Brain microvascular endothelial cell (primary cell): ENCODE measurements at places on chromosomes 2 and 18.
A peak's percentile ranks its signal among the peaks of the same experiment; 100 is the strongest.

DNA sequence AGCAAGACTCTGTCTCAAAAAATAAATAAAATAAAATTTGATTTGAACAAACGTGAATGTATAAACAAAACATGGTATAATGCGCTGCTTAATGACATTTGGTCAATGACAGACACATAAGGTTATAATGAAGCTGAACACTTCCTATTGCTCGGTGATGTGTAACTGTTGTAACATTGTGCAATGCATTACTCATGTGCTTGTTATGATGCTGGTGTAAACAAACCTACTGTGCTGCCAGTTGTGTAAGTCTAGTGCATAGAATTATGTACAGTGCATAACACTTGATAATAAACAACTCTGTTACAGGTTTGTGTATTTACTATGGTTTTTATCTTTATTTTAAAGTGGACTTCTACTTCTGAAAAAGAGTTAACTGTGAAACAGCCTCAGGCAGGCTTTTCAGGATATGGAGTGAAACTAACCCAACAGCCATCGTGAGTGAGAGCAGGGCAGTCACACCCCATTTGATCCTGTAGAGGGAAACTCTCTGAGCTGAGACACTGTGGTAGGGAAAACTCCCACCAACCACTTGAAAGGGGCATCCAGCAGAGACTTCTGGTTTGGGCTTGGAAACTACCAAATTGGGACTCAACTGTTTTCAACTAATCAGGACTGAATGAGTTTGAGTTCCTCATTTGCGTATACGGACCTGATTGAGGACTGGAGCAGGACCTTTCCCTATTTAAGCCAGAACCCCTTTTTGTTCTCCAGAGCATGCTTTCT lies 8.7 kb upstream of the RPRD1A start:
- peak; percentile 31 for DNase-seq

- DNase-seq = peak; percentile 97
These were observed 431.8 kb upstream of the SPHKAP start for GRCh38 chr2:228613133-228613850.

DNA sequence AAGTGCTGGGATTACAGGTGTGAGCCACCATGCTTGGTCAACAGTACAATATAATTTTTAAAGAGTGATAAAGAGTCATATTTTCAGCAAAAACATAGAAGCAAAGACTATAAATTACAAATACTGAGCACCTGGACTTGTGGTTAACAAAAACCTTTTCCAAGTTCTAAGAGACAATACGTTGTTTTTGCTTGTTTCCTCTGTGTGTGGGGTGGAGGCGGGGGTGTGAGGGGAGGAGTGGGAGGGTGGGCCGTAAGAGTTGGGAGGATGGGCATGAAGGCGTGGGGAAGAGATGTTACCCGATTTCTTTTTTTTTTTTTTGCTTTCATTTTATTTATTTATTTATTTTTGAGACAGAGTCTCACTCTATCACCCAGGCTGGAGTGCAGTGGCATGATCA lies 78.0 kb upstream of the WIPF1 start:
- no peak for DNase-seq

- no peak for DNase-seq
These were observed 297.1 kb upstream of the CCDC68 start for GRCh38 chr18:55256226-55256928.

GRCh38 chr2:191066919-191067233 lies 52.9 kb upstream of the STAT1 start:
- no peak for DNase-seq

GRCh38 chr18:63113899-63114565 lies 205.5 kb downstream of the BCL2 start:
- no peak for DNase-seq

DNA sequence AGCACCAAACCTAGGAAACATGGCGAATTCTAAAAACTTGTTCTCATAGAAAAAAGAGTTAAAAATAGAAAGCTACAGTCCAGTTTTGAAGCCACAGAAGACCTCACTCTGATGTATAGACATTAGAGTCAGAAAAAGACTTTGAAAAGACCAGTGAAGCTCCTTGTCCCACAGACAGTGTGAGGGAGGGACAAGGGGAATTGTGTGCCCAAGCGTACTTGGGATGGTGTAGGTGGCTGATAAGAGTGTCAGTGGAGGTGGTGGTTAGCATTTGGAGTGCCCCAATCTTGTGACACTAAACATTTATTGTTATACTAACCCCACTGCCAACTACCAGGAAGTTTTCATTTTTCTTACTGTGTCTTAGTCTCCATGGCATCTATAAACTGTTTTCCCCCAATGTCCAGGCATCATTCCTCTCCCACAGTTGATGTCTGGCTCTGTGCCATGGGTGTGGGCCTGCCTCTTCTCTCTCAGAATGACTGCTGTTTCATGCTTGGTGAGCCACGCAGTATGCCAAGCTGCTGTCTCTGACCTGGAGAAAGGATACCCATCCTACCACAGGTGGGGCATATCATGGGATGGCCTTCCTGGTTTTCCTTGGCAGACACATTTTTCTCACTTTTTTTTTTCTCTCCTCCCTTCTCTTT lies 161.4 kb downstream of the RPIA start:
- no peak for DNase-seq

DNA sequence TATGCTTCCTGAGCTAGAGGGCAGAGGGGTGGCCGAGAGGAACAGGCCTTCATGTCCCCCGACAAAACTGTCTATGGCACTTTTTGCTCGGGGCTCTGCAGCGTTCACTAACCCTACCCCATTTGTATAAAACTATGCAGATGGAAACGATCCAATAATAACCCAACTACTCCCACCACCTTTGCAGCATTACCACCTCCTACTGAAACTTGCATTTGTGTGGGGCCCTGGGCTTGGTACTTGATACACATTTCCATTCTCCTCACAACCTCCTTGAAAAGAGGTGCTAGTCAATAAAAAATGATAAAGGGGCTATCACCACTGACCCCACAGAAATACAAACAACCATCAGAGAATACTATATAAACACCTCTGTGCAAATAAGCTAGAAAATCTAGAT lies 63.5 kb upstream of the FOSL2 start:
- DNase-seq = no peak

GRCh38 chr2:157751462-157752058 lies 122.9 kb upstream of the ACVR1C start:
- DNase-seq = peak; percentile 36

DNA sequence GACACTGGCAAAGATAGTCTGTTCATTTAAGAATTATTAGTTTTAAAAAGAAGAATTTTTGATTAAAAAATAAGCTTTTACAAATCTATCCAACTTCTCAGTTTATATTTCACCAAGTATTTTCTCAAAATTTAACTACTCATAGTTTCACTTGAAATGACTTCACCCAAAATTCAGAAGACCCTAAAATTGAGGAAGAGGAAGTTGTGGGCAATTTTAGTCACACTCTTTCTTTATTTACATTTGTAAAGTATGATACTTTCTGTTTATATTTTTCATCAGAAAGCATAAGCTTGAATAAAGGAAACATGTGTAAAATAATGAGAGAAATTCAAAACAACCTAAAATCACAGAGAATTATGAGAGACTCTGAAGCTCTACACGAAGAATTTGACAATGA lies 278.8 kb upstream of the MEIS1 start:
- DNase-seq = no peak

- no peak for DNase-seq
These were observed 237.5 kb downstream of the CTNNA2 start for GRCh38 chr2:79750321-79750720.

- no peak for DNase-seq
These were observed 514.4 kb upstream of the HS6ST1 start for GRCh38 chr2:128832946-128833663.

DNA sequence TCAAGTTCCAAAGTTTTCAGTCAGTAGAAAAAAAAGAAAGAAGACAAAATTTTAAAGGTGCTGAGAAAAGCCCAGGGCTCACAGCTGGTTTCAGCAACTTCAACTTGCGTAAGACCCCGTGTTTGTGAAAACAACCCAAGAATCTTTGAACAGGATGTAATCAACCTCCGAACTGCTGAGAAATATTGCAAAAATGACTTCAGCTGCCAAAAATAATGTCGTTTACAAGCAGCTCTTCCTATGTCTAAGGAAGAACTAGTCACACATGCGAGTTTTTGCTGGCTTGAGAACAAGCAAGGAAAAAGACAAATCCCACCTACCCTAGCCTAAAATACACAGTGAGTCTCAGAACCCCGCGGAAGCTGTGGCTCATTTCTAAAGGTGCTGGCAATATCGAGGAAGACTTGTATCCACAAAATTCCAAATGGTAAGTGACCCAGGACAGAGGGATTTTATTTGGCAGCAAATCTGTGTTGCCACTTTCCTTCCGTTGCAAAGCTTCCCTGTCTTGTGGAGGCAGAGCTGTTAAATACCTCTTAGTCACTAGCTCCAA lies 59.8 kb upstream of the SLC8A1 start:
- peak; percentile 78 for DNase-seq

- no peak for DNase-seq
These were observed 17.8 kb downstream of the THNSL2 start for GRCh38 chr2:88187927-88188326.

GRCh38 chr2:110785439-110785838 lies 53.1 kb downstream of the ACOXL start:
- DNase-seq = no peak

GRCh38 chr2:121272596-121272995 lies 12.4 kb downstream of the TFCP2L1 start:
- DNase-seq = no peak

DNA sequence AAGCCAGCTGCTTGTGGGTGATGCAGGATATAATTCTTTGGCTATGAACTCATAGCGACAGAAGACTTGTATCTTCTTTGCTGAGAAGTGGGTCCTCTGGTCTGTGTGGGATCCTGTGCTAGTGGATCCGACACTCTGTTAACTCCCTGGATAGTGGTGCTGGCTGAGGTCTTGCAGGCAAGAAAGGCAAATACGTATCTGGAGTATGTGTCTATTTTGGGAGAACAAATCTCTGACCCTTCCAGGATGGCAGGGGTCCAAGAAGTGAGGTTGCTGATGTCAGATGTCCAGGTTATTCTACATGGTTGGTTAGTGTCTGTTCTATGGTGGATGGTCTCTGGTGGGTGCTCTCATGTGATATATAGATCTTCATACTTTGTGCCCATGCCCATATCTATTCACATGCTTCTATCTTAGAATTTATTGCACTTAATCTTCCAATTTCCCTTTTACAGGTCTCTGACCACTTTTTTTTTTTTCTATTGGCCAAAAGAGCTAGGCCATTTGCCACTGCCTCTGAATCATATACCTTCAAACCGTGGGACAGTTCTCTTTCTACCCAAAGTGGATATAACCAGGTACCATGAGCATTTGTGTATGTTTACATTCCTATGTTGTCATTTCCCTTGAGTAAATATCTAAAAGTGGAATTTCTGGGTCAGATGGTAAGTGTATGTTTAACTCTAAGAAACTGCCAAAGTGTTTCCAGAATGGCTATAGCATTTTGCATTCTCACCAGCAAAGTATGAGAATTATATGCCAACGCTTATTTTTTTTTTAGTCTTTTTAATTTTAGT lies 45.1 kb upstream of the RBMS1 start:
- DNase-seq = no peak

DNA sequence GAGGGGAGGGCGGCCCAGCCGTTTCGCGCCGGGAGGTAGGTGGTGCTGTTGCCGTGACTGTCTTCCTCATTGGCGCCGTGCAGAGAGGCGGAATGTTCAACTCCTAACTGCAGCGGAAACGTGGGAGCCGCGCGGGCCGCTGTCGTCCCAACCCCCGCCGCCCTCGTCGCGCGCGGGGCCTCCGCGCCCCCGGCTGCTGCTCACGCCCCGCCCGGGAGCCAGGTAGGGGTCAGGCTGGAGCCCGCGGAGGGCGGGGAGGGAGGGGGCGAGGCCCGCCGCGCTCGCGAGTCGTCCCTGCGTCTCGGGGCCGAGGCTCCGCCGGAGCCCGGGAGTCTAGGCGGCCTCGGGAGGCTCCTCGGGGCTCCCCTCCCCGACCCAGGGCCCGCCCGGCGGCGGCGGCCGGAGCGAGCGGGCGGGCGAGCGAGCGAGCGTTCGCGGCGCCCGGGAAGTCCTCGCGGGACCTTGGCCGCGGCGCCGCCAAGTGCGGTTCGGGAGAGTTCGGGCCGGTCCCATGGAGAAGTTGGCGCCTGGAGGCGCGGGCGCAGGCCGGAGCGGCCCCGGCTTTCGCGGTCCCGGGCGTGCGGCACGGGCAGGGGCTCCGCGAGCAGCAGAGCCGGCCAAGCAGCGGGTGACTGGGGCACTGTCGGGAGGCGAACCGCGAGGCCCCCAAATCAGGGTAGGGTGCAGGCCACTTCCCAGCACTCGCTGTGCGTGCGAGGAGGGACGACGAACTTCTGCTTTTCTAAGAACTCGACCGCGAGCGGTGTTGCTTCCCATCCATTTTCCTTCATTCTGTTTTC lies at the start of gene MAP3K20:
MAP3K20 (plus strand) TSS at position 66 of the 800 bp plus-strand sequence. CDS start 15,186 bp downstream, outside the sequence.
- no peak for DNase-seq

DNA sequence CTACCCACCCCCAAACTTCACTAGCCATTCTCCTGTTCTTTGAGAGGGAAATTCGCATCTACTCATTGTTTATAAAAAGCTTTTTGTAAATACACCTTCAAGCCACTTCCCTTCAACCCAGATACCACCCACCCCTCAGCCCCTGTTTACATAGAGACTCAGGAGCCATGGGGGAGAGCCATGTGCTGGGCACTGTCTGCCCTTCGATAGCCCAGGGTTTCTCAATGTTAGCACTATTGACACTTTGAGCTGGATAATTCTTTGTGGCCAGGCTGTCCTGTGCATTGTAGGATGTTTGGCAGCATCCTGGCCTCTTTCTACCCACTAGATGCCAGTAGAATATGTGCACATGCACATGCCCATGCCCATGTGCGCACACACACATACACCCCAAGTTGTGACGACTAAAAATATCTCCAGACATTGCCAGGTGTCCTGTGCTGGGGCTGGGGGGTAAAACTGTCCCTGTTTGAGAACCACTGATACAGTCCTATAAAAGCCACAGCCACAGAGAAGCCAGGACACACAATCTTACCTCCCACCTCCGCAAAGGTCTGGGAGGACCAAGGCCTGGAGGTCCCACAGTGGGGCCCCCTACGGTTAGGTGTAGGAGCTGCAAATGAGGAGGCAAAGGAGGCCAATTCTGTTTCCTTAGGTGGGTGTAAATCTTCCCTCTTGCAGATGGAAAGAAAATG lies 44.5 kb upstream of the ASPRV1 start:
- no peak for DNase-seq

- DNase-seq = no peak
These were observed 362.7 kb downstream of the TDRD15 start for GRCh38 chr2:21486445-21486844.

DNA sequence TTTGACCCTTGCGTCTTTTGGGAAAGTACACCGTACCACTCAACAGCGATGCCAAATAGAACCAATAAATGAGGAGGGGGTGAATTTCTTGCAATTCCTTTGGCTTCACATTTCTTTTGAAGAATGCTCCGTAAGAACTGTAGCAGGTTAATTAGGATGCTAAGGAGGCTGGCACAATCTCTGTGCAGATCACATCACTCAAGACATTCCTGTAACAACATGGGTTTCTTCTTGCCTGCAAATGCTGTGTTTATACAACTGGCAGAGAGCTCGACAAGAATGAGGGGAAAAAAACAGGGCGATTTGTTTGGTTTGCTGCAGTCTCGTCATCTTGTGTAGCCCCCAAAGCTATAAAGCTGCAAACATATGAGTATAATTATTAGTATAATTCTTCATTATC lies 424.8 kb upstream of the DCC start:
- no peak for DNase-seq

- DNase-seq = peak; percentile 90
These were observed 35.7 kb downstream of the CDC42EP3 start for GRCh38 chr2:37635504-37636380.
